ENCODE measurements at places on chromosomes 13 and 19. TPM values are rescaled to one million over a fixed set of nuclear protein-coding genes. Genes with fewer than 3 reads are reported as not detected.

The MED4 gene
- 48.9 TPM for total RNA-seq

GRCh38 chr13:104327211-104327610 is 1261.0 kb upstream of the SLC10A2 start:
- DNase-seq = no peak

DNA sequence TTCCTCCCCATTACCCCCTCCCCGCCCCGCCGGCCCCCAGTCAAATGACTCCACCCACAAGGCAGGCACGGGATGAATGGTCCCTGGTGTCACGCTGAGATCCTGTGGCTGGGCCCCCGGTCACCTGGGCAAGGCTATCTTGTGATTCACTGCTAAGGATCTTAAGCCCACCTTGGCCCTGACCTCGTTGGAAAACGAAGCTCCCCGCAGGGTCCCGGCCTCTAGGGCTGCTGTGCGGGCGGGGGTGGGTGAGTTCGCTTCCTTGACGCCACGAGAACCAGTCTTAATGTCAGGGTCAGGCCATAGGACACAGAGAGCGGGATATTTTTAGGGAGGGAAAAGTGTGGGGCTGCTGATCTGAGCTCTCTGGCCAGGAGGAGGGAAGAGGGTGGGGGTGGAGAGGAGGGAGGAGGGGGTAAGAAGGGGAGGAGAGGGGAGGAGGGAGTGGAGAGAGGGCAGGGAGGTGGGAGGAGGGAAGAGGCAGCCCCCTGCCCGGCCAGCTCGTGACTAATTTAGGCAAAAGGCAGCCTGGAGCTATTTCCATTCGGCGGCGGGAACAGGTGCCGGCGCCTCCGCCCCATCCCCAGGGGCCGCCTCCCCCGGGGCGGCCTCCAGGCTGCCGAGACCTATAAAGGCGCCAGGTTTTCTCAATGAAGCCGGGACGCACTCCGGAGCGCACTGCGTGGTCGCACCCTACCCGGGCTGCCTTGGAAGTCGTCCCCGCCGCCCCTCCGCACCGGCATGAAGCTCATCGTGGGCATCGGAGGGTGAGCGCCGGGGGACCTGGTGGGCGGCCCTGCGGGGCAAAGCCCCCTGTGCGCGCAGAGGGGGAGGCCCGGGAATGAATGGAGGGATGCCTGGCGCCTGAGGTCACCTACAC is at the start of gene NMRK2:
Gene NMRK2 (plus strand): TSS at position 139 of the 880 bp plus-strand sequence. CDS start 603 bp downstream, at position 742.
- DNase-seq = no peak

The MKNK2 gene
- 115 TPM for total RNA-seq

DNA sequence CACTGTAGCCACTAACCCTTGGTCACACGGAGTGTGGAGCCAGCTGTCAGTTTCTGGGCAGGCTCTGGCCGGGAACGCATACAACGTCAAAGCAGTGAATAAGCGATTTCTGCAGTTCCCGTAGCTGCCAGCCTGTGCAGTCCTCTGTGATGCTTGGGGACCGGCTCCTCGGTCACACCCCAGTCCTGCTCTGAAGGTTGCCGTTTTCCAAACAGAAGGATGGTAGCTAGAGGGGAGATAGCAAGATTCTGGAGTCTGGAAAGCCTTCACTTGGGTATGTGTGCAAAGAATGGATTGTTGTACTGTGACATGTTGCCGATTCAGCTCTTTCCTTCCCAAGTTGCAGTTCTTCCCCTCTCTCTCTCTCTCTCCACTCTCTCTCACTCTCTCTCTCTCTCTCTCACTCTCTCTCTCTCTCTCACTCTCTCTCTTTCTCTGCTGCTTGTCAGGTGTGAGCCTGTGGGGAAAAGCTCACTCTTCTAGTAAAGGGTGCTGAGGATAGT is 38.7 kb upstream of the C1QTNF9 start:
- DNase-seq = peak; percentile 74

GRCh38 chr13:42745655-42746054 is 35.7 kb upstream of the FAM216B start:
- DNase-seq = no peak

- DNase-seq = no peak
Measured at GRCh38 chr13:27427641-27428040, 3.2 kb downstream of the GTF3A start.

DNA sequence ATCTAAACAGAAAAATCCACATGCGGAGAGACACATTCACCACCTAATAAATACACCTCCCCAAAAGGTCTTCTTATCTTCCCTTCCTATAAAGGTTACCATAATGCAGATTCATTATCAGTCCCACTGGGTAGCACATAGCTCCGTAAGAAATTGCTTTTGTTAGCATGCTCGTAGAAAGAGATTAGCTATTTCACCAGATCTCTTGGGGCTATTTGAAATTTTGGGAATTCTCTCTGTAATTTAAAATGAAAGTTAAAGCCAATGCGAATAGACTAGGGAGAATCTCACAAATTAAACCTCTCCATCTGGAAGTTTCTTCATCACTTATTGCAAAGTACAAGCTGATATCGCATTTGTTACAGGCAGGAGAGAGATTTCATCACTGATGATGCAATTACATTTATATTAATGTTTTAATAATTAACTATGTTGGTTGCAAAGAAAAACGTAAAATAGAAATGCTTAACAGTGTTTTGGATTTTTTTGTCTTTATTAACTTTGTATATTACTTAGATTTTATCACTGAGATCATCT is 12.9 kb upstream of the DACH1 start:
- DNase-seq = no peak

- no peak for DNase-seq
Measured at GRCh38 chr13:20258963-20259288, 26.8 kb upstream of the GJB6 start.

GRCh38 chr19:28541602-28542393 is 671.2 kb downstream of the UQCRFS1 start:
- DNase-seq = no peak

DNA sequence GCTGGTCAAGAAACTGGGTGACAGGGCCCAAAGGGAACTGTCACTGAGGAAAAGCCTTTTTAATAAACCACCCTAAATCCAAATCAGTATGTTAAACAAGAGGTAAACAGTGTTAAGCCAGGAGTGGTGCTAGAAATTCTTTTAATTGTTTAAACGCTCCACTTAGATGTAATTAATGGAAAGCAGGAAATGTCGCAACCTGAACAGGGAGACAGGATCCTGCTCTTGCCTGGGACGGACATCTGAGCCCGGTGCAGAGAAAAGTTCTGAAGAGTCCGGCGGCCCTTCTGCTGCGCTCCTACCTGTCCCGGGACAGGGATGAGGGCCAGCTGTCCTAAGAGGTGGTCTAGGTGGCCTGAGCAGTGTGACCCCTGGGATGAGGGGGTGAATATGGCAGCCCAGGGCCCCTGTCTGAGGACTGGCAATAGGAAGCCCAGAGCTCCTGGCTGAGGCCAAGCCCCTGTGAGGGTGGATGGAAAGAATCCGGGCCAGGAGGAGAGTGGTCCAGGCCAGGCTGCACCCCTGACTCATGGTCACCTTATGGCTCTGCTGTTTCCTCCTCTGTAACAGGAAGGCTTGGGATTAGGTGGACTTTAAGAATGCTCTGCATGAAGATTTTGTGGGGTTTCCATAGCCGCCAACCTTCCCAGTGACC is 112.8 kb upstream of the GJB6 start:
- no peak for DNase-seq

The FPR1 gene
- 4.4 TPM for total RNA-seq

The CCDC70 gene
- not detected for total RNA-seq

The EPSTI1 gene
- 4.8 TPM for total RNA-seq

- DNase-seq = no peak
Measured at GRCh38 chr19:15324791-15325519, 7.4 kb downstream of the BRD4 start.

DNA sequence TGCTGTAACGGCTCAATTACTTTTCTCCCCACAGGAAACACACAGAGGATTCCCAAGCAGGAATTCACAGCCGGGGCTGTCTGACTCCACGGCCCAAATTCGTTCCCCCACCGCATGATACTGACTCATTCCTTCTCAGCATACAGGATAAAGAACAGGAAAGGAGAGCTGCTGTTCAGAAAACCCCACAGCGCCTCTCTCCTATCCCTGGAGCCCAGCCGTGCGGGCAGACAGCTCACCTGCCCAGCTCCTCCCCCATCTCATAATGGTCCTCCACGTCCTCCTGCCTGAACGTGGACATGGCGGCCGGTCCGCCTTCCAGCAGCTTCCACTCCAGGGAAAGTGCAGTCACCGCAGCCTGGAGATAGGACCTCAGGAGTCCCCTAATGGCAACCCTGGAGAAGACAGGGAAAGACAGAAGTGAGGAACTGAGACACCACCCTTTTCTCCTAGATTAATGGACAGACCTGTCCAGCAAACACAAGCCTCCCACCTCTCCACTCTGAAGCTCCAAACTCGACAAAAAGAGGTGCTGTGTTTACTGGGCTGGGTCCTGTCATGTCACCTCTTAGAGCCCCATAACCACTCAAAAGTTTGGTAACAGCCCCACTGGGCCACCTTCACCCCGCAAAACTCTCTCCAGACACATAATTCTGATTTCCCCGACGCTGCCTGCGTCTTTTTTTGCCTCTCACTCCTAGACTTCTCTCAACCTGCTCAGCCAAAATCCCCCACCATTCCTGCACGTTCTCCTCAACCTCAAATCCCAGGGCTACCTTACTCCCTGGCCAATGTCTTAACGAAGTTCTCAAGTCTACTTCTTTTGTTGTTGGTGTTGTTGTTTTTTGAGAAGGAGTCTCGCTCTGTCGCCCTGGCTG is 1.2 kb downstream of the DAPK3 start:
- DNase-seq = no peak

DNA sequence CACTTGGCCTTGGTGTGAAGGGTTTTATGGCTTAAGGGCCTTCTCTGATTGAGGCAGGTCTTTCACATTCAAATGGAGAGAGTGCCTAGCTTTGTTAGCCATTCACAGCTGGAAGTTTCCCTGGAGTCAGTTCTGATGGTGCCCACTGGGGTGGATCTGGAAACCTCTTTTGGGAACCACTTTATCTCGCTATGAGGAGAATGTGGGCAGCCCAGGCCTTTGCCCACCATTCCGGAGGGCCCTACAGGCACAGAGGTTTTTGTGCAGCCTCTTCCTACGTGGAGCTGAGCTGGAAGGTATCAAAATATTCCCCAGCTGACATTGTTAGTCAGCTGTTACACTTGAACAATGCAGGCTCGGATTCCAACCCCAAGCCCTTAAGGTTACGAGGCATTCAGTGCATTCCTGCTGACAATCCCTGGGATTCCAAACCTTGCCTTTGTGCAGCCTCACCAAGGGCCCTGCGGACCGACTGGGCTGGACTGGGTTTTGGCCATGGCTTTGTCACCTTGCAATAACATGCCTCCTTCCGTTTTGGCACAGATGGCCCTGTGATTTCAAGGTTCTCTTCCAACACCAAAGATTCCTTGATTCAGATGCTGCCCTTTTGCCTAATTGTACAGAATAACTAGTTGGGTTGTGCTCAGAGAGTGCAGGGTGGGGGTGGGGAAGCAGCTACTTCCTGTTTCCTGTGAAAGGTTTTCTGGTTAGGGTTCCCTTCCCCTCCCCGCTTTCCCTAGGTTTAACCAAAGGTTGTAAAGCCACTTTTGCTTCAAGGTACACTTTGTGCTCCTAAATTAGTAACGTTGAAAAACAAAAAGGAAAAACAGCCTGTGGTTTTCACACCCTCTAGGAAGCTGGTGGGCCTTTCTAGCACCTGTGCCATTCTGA is 27.0 kb downstream of the SAE1 start:
- DNase-seq = no peak

GRCh38 chr19:19361075-19361594 is 40.5 kb downstream of the MAU2 start:
- DNase-seq = peak; percentile 80

DNA sequence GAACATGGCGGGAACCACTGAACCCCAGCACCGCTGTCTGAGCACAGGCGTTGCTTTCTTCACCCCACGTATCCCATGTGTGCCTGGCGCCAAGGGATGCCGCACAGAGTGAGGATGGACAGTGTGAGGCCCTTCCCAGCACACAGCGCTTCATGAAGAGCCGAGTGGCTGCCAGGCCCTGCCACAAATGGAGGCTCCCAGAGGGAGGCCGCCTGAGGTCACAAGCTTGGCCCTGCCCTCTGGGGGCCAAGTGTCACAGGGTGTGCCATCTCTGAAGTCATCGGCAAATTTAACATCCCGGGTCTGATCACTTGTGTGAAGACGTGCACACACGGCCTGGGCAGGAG is 24.4 kb downstream of the MPND start:
- DNase-seq = no peak

- DNase-seq = no peak
Measured at GRCh38 chr13:89205856-89206520, 1534.8 kb downstream of the SLITRK5 start.

DNA sequence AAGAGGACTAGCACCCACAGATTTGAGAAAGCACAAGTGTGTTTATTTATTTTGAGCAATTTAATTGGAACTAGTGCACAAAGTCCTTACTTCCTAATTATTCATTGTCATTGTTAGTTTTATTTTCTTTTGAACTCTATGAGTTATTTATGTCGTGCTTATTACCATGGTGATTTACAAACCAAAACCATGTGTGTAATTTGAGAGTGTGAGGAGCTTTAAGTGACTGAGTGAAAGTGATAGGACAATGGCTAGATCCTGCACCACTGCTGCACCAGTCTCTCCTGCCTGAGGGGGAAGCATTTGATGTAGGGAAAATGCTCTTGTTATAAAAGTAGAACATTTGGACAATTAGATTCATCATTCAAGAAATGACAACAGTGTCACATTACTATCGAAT is 172.3 kb upstream of the KLF12 start:
- DNase-seq = no peak

The SPRY2 gene
- 59.0 TPM for total RNA-seq

GRCh38 chr13:44833139-44833538 is 156.1 kb downstream of the NUFIP1 start:
- DNase-seq = no peak

GRCh38 chr19:46014941-46015686 is 7.7 kb downstream of the PGLYRP1 start:
- DNase-seq = no peak

The NKPD1 gene
- total RNA-seq = 0.75 TPM

The SH2D3A gene
- not detected for total RNA-seq

The IGFL1 gene
- not detected for total RNA-seq

DNA sequence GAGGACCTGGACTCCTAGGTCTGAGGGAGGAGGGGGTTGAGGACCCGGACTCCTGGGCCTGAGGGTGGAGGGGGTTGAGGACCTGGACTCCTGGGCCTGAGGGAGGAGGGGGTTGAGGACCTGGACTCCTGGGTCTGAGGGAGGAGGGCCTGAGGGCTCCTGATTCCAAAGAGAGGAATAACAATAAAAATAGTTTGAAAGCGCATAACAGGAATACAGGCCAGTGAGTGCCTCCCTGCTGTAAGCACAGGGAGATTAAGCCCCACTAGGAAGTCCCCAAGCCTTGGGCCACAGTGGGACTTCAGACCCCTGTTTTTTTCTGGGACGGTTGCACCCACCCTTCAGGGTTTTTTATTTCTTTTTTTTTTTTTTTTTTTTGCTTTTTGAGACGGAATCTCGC is 1.2 kb upstream of the SBK2 start:
- no peak for DNase-seq

DNA sequence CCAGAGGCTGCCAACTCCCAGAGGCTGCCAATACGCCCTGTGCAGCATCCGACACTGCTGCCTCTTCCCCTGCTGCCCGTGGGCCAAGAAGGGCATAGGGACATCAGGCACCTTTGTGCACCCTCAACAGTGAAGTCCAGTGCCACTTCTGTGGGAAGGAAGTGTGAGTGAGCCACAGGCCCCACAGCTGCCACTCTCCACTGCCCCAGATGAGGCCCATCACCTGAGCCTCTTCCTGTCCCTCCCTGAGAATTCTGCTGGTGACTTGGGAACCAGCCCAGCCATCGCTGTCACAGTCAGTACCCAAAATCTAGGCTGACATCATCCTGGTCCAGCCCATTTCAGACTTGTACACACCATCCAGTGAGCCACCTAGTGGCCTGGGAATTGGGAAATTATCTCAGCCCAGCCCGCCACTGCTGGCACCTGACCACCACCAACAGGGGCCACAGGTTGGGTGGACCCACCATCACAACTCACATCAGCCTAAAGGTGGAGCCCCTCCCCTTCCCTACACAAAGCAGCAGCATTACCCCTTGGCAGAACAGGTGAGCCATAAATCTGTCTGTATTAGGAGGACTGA is 733.9 kb upstream of the KLHL1 start:
- DNase-seq = no peak

Measured in dorsolateral prefrontal cortex (tissue), 122 donors.